RPMI8226 (cell line): ENCODE measurements at places on chromosomes 16 and 17.
A peak's percentile ranks its signal among the peaks of the same experiment; 100 is the strongest.

- DNase-seq, result no peak
Measured at GRCh38 chr16:89095491-89095951, 1.9 kb downstream of the ACSF3 start.

DNA sequence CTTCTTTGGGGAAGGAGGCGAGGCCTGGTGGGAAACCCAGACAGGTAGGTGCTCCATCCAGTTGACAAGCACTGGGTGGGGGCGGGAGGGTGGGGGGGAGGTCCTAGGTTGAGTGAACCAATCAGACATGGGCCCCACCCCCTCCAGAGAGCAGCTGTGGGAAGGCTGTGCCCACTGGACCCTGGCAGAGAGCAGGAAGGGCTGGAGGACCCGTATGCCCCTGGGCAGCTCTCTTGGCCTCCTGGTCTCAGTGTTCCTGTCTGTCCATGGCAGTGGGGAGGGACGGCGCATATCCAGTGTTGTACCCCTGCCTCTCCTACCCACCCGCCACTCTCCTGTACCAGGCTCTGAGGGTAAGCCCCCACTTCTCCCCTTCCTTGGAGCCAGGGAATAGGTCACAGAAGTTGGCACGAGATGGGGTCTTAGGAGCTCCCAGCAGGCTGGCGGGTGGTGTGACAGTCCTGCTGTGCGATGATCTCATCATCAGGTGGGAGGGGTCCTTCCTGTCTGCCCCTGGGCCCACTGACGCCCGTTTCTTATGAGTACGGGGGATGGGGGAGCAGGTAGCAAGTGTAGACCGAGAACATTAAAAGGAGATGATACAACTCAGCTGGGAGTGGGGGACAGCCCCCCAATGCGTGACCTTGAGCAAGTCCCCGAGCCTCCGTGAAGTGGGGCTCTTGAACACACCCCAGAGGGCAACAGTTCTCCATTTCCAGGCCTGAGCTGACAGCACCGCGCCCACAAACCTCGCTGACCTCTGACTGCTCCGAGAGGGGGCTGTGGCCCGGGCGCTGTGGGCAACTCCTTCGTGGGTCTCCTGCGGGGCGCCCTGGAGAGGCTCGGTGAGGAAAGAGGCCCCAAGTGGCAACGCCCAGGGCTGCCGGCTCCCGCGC is 1.2 kb upstream of the ZFPM1 start:
- no peak for DNase-seq

GRCh38 chr16:90084215-90084950 is 7.3 kb upstream of the PRDM7 start:
- DNase-seq, result no peak

- DNase-seq, result no peak
Measured at GRCh38 chr17:6177941-6178694, 107.9 kb downstream of the WSCD1 start.

DNA sequence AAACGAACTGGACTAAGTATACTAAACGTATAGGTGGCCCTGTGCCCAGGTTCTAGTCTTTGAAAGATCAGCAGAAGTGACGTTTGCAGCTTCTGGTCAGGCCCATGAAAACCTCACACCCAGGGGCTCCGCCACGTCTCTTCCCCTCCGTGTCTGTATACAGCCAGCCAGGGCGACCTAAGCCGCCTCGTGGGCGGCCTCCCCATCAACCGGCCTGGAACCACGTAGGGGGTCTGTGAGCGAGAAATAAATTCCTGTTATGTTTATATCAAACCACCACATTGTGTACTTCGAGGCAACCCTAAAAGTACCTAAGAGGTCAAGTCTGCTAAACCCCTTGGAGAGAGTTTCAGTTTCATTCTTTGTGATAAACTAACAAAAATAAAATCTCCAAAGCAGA is 6.8 kb downstream of the TK1 start:
- DNase-seq, result peak; percentile 75

- DNase-seq, result no peak
Measured at GRCh38 chr16:59864981-59865666, 1131.0 kb upstream of the GOT2 start.

- no peak for DNase-seq
Measured at GRCh38 chr17:49076573-49077384, 55.8 kb upstream of the B4GALNT2 start.

GRCh38 chr17:48546924-48547807 is 2.3 kb upstream of the HOXB2 start:
- no peak for DNase-seq

DNA sequence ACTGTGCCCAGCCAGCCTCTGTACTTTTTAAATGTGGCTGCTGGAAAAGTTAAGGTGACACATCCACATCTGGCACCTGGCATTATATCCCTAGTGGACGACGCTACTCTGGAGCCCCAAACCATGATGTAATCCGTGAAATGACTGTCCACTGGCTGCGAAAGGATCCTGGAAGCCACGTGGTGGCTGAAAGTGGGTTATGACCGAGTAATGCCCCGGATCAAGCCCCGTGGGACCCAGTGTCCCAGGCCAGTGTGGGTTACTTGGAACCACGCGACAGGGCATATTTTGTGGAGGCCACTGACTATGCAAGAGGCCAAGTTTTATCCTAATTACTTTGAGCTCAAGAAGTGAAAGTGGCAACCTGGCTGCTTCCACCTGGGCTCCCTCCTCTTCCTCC is 79.6 kb downstream of the PGS1 start:
- DNase-seq, result no peak

DNA sequence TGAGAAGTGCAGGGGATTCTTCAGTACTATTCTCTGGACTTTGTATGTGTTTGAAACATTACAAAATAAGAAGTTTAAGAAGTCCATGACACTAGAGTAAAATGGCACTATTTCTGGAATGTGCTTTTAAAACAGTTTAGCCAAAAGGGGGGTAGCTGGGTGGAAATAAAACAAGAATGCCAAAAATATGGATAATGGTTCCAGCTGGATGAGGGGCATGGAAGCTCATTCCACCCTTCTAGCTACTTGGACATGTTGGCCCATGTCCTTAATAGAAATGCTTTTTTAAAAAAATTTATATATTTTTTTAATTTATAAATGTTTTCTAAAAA is 13.1 kb downstream of the ZC3H7A start:
- DNase-seq, result no peak

DNA sequence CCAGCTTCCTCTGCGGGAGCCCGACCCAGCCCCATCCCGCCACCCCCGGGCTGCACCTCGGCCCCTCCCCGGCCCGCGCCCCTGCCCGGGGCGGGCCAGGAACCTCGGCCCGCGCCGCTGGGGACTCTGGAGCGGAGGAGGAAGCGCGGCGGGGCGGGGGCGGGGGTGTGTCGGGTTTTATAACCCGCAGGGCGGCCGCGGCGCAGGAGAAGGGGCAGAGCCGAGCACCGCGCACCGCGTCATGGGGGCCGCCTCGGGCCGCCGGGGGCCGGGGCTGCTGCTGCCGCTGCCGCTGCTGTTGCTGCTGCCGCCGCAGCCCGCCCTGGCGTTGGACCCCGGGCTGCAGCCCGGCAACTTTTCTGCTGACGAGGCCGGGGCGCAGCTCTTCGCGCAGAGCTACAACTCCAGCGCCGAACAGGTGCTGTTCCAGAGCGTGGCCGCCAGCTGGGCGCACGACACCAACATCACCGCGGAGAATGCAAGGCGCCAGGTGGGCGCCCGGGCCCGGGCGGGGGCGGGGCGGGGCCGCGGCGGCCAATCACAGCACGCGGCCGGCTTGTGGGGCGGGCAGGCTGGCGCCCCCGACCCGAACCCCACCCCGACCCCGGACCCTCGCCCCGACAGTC is at the start of gene ACE:
ACE (plus strand) TSS at position 208 of the 626 bp plus-strand sequence; CDS start at position 242, 34 bp downstream.
- peak; percentile 89 for DNase-seq

DNA sequence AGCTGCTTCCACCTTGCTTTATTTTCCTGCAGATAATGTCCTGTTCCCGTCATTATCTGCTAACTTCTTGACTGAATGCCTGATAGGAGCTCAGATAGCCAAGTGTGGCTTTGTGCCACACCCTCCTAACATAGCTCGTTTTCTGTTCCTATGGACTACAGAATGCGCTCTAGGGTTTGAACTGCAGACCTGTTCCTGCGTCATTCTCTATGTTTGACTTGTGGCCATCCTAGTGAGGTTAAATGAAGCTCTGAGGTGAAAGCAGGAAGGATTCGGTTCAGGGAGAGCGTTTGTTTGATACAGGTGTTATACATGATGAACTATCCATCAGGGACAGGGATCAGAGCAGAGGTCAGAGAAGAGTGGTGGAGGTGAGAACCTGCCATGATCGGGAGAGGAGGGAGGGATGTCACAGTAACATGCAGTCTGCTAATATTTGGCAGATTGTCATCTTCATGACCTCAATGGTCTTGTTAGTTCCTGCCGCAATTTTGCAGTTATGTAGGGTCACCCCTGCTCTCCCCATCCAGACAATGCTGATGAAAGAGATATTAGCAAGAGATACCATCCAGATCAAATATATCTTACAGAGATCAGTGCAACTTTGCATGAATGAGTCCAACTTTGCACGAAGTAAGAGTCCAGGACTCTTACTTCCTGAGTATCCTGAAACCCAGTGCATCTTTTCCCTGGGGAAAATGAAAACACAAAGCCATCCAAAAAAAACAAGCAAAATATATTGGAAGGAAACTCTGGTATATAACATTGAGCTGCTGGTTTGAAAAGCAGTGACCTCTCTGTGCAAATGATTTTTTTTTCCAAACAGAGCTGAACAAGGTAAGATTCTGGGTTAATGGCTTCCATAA is 32.8 kb downstream of the MPHOSPH6 start:
- DNase-seq, result no peak

DNA sequence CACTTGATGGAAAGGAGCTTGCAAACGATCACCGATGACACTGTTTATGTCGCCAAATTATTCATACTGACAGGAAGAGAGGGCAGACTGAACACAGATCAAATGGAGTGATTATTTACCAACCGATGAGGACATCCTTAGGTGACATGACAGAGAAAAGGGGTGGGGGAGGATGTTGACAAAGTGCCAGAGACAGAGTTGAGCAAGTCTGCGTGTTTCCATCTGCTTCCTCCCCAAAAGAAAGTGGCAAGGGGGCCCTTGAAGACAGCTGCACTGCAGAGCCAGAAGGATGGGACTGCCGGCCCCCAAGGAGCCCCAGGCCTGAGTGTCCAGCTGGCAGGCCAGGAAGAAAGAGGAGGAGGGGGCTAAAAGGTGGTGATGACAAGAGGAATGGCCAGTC is 191.0 kb upstream of the RPL38 start:
- DNase-seq, result no peak

GRCh38 chr16:21179126-21179982 is 20.9 kb downstream of the LDAF1 start:
- DNase-seq, result no peak

DNA sequence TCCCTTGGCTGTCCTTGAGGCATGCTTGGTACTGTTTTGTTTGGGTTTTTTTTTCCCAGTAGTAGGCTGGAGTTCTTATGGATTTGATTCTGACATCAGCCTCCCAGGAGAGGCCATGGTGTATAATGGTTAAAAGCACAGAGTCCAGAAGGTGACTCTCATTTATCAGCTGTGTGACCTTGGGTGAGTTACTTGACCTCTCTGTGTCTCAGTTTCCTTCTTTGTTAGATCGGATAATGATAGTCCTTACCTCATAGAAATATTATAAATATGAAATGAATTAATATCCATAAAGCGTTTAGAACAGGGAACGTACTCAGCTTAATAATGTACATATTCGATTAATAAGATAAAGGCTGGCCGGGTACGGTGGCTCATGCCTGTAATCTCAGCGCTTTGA is 370.7 kb upstream of the HSBP1 start:
- no peak for DNase-seq

DNA sequence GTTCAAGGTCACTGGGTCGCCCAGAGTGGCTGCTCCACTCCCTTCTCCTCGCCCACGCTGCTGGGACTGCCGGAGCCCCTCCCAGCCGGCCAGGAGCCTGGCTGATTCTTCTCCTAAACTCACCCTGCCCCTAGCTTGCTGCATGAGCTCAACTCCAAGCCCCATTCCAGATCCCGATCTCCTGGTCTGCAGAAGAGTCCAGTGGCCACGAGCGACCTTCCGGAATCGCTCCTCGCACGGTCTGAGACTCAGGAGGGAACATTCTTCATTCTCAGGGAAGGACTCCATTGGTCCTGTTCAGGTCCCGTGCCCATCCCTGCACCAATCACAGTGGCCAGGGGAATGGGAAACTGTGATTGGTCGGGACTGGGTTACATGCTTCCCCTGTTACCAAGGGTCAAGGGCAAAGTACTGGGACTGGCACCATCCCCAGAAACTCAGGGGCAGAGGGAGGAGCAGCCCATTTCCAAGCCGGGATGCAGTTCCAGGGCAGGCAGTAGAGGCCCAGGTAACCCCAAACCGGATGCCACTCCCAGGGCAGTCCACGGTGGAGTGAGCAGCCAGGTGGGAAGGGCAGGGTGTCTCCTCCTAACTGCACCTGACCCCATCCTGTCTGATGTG is 24.5 kb upstream of the CIBAR2 start:
- DNase-seq, result no peak
